ENCODE measurements at places on chromosomes 5 and 9. TPM values are rescaled to one million over a fixed set of nuclear protein-coding genes. Genes with fewer than 3 reads are reported as not detected.

The IL11RA gene
- total RNA-seq: 8.7 TPM

The SPATA31A3 gene
- total RNA-seq: not detected

GRCh38 chr9:92223758-92224157 is 69.7 kb downstream of the IARS1 start:
- H3K36me3 ChIP-seq: peaks cover 70% of the 10 kb centered on the region
- no peaks in the 10 kb centered on the region for H3K4me1 ChIP-seq
- H3K27ac ChIP-seq: no peak overlapping the region

- H3K27ac ChIP-seq: no peak overlapping the region
- H3K27me3 ChIP-seq: no peaks in the 10 kb centered on the region
- H3K36me3 ChIP-seq: no peaks in the 10 kb centered on the region
Observed at GRCh38 chr5:80369521-80369920, 38.3 kb upstream of the ZFYVE16 start.

DNA sequence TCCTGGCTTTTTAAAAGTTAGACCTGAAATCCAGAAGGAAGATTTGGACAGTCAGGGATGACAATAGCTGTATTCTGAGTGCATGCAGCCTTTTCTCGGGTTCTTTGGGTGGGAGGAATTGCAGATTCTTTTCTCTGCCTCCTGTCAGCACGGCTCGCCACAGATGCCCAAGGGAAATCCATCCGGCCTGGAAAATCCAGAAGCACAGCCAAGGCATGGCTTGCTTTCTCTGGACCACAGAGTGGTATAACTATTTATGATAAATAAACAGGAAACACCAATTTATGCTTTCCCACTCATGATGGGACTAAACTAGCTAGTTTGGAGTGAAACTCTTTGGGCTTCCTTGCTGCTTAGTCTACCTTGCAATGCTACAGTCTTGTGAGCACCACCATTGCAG is 59.1 kb downstream of the C9orf152 start:
- no peaks in the 10 kb centered on the region for H3K36me3 ChIP-seq
- no peak overlapping the region for H3K4me3 ChIP-seq
- H3K27ac ChIP-seq: no peak overlapping the region
- H3K27me3 ChIP-seq: no peaks in the 10 kb centered on the region
- no peak for DNase-seq

GRCh38 chr5:79495311-79495710 is 18.6 kb downstream of the HOMER1 start:
- H3K4me1 ChIP-seq: peaks cover 16% of the 10 kb centered on the region
- peak overlapping the region; percentile 32 for H3K4me3 ChIP-seq
- no peak overlapping the region for H3K27ac ChIP-seq
- no peaks in the 10 kb centered on the region for H3K36me3 ChIP-seq

The KCNN2 gene
- 1.0 TPM for total RNA-seq

GRCh38 chr5:118987988-118988865 is at the start of gene DTWD2:
Gene DTWD2, minus strand, starts transcription at chr5:118988547. Its CDS starts 36 bp downstream, at chr5:118988511.
- DNase-seq: peak; percentile 98
- H3K4me1 ChIP-seq: peaks cover 9% of the 10 kb centered on the region
- no peaks in the 10 kb centered on the region for H3K27me3 ChIP-seq
- no peaks in the 10 kb centered on the region for H3K36me3 ChIP-seq

DNA sequence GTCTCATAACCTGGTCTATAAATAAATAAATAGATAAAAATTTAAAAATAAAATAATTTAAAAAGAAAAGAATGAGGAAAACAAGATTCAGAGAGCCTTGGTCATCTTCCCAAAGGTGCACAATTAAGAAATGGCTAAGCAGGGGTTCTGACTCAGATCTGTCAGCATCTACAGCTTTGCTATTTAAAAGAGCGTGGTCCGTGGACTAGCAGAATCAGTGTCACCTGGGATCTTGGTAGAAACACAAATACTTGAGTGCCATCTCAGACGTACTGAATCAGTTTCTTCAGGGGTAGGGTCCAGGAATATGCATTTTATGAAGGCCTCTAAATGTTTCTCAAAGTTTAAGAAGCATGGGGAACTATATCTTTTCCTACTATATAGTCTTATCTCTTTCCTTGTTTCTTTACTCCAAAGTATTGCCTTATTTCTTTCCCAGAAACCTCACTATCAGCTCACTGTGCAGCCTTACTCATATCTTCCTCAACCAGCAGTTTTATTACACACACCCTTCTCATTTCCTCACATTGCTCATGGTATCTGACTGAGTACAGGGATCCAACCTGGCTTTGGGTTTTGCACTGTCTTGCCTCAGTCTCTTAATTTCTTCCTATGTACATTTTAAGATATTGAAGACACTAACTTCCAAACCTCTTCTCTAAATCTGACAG is 58.6 kb downstream of the TMC1 start:
- no peaks in the 10 kb centered on the region for H3K36me3 ChIP-seq
- no peak for DNase-seq
- no peak overlapping the region for H3K4me3 ChIP-seq

GRCh38 chr5:98936948-98937715 is 8.3 kb upstream of the CHD1 start:
- no peak overlapping the region for H3K4me3 ChIP-seq
- no peak for DNase-seq
- no peaks in the 10 kb centered on the region for H3K4me1 ChIP-seq

DNA sequence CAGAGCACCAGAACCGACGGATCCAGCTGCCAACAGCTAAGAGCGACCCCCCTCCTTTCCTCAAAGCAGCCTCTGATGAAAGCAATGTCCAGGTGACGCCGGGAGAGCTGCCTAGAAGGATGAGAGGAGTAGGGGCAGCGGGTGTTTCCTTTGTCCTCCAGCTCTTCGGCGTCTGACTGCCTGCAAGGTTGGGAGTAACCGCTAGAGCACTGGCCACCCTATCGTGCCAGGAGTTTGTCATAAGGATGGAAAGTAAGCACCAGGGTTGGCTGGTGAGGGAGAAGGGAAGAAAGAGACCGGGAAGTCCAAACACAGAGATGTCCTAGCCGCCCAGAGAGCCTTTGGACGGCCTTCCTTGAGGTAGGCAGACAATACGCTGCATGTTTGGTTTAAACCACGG is 10.8 kb downstream of the MRPL36 start:
- DNase-seq: no peak
- no peaks in the 10 kb centered on the region for H3K4me1 ChIP-seq
- no peaks in the 10 kb centered on the region for H3K36me3 ChIP-seq
- H3K27me3 ChIP-seq: no peaks in the 10 kb centered on the region

The PHF2 gene
- total RNA-seq: 17.7 TPM

DNA sequence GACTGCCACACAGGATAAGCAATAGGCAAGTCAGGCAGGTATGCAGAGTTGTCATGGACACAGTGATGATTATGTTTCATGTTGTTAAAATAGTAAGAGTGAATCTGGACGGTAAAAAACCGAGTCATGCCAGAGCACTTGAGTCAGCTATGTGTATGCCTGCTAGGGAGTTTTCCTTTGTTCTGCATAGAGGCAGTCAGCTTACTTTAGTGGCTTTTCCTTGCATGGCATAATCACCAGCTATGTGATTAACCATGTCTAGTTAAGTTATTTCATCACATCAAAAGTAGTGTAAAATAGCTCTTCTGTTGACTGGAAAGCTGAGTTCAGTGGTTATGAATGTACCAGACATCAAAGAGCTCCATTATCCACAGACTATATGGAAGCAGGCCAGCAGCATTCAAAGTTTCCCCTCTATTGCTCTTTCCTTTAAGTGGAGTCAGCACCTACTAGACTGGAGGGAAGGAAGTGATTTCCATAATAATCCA is 989.8 kb downstream of the TLE1 start:
- no peak overlapping the region for H3K4me3 ChIP-seq
- no peak for DNase-seq
- H3K4me1 ChIP-seq: no peaks in the 10 kb centered on the region
- peak overlapping the region; percentile 9 for H3K27ac ChIP-seq
- H3K27me3 ChIP-seq: no peaks in the 10 kb centered on the region

DNA sequence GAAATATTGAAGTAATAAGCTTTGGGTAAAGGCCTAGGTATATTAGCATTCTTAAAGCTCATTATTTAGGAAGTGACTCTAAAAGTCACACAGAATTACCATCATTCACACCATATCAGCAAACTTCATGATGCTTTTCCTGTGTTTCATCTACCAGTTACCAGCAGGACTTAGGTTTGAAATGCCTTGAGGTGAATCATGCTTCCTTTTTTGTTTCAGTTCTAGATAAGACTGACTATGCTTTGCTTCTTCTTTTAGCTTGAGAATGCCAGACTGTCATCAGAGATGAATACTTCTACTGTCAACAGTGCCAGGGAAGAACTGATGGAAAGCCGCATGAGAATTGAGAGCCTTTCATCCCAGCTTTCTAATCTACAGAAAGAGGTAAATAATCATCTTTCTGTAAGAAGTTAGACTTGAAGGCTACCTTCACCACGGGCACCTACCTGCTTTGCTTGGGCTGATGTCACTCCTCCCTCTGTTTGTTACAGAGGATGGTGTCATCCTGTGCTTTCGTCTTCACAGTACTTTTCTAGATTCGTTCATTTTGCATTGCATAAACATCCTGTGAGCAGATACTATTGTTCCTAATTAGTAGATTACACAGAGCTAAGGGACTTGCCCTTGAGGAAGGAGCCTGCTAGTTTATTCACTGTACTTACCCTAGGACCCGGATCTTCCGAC is 34.7 kb downstream of the LMNB1 start:
- H3K4me1 ChIP-seq: no peaks in the 10 kb centered on the region
- H3K36me3 ChIP-seq: peaks cover 95% of the 10 kb centered on the region
- no peak overlapping the region for H3K4me3 ChIP-seq
- H3K27me3 ChIP-seq: no peaks in the 10 kb centered on the region

GRCh38 chr9:450057-450456 is 235.4 kb downstream of the DOCK8 start:
- no peaks in the 10 kb centered on the region for H3K4me1 ChIP-seq
- H3K4me3 ChIP-seq: no peak overlapping the region
- H3K27me3 ChIP-seq: no peaks in the 10 kb centered on the region

- peak; percentile 10 for DNase-seq
- H3K27me3 ChIP-seq: peaks cover 7% of the 10 kb centered on the region
- H3K4me1 ChIP-seq: no peaks in the 10 kb centered on the region
- H3K4me3 ChIP-seq: no peak overlapping the region
Observed at GRCh38 chr9:108650826-108651225, 205.0 kb downstream of the ACTL7B start.

The MFAP3 gene
- 29.2 TPM for total RNA-seq

GRCh38 chr9:110710420-110710819 is 41.8 kb downstream of the MUSK start:
- H3K27me3 ChIP-seq: no peaks in the 10 kb centered on the region
- no peaks in the 10 kb centered on the region for H3K36me3 ChIP-seq
- H3K4me1 ChIP-seq: peaks cover 6% of the 10 kb centered on the region
- DNase-seq: no peak

DNA sequence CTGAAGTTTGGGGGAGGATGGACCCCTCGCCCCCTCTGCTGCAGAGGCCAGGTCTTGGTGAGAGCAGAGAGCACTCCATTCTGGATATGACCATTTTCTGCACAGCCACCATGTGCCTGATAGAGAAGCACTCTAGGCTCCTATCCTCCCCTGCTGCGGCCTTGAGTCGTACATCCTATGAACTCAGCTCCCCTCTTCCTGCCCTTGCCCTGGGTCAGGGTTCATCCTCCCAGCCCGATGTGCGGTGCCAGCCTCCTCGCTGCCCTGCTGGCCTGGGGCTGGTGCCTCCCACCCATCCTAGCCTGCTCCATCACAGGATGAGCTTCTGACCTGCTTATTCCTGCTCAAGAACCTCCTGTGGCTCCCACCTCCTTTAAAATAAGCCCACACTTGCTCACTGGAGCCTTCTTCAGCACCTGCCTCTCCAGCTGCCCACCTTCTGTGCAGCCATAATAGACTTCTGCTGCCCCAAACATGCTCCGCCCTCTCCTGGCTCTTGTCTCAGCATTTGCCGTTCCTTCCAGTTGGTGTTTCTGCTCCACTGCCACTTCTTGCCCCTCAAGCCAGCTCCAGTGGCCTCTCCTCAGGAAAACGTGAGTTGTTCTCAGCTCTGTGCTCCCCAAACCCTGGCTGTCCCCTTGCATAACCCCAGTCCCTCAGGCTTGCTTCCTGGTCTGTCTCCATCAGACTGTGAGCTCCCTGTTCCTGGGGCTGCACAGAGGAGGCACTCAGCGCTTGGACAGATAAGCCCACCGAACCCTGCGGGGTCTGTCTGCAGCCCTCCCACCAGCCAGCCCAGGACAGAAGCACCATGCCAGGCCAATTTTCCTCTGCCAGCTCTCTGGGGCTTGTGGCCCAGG is 22.3 kb upstream of the TTLL11 start:
- peaks cover 6% of the 10 kb centered on the region for H3K4me1 ChIP-seq
- no peak overlapping the region for H3K4me3 ChIP-seq
- no peak overlapping the region for H3K27ac ChIP-seq
- no peaks in the 10 kb centered on the region for H3K27me3 ChIP-seq
- no peak for DNase-seq

- H3K36me3 ChIP-seq: no peaks in the 10 kb centered on the region
- H3K27me3 ChIP-seq: no peaks in the 10 kb centered on the region
- H3K27ac ChIP-seq: no peak overlapping the region
Observed at GRCh38 chr5:166561759-166562158, 1729.7 kb upstream of the WWC1 start.

GRCh38 chr5:131541762-131542161 is 93.3 kb downstream of the RAPGEF6 start:
- H3K27me3 ChIP-seq: no peaks in the 10 kb centered on the region
- H3K27ac ChIP-seq: no peak overlapping the region
- no peak overlapping the region for H3K4me3 ChIP-seq

- H3K36me3 ChIP-seq: no peaks in the 10 kb centered on the region
- peaks cover 8% of the 10 kb centered on the region for H3K4me1 ChIP-seq
- H3K27ac ChIP-seq: peak overlapping the region; percentile 95
- no peaks in the 10 kb centered on the region for H3K27me3 ChIP-seq
Observed at GRCh38 chr5:137147346-137147745, 351.8 kb downstream of the SPOCK1 start.

- H3K4me3 ChIP-seq: no peak overlapping the region
- DNase-seq: no peak
- no peak overlapping the region for H3K27ac ChIP-seq
- peaks cover 26% of the 10 kb centered on the region for H3K4me1 ChIP-seq
- no peaks in the 10 kb centered on the region for H3K36me3 ChIP-seq
Observed at GRCh38 chr5:153784277-153784676, 254.4 kb downstream of the FAM114A2 start.

- no peaks in the 10 kb centered on the region for H3K36me3 ChIP-seq
- DNase-seq: no peak
- H3K27ac ChIP-seq: no peak overlapping the region
- no peak overlapping the region for H3K4me3 ChIP-seq
Observed at GRCh38 chr9:89418882-89419640, 78.9 kb downstream of the SEMA4D start.

- H3K4me3 ChIP-seq: no peak overlapping the region
- peaks cover 24% of the 10 kb centered on the region for H3K36me3 ChIP-seq
- H3K4me1 ChIP-seq: no peaks in the 10 kb centered on the region
- DNase-seq: no peak
- no peaks in the 10 kb centered on the region for H3K27me3 ChIP-seq
- H3K27ac ChIP-seq: no peak overlapping the region
Observed at GRCh38 chr5:81995407-81995806, 23.6 kb downstream of the ATG10 start.

GRCh38 chr5:66224773-66225553 is 80.9 kb downstream of the SREK1 start:
- H3K27ac ChIP-seq: no peak overlapping the region
- DNase-seq: no peak
- no peak overlapping the region for H3K4me3 ChIP-seq
- no peaks in the 10 kb centered on the region for H3K4me1 ChIP-seq
- no peaks in the 10 kb centered on the region for H3K27me3 ChIP-seq
